Stimulated activated CD8-positive, alpha-beta memory T cell treated with anti-CD3 and anti-CD28 coated beads, Interleukin-4, amount 100 ng/mL, for 1 hour (primary cell): ENCODE measurements at places on chromosomes 2 and 18.

- no peak for DNase-seq
Measured at GRCh38 chr2:10400978-10401951, 46.9 kb downstream of the ODC1 start.

GRCh38 chr18:50560681-50561629, 1.1 kb downstream of the MAPK4 start:
- DNase-seq, result no peak

DNA sequence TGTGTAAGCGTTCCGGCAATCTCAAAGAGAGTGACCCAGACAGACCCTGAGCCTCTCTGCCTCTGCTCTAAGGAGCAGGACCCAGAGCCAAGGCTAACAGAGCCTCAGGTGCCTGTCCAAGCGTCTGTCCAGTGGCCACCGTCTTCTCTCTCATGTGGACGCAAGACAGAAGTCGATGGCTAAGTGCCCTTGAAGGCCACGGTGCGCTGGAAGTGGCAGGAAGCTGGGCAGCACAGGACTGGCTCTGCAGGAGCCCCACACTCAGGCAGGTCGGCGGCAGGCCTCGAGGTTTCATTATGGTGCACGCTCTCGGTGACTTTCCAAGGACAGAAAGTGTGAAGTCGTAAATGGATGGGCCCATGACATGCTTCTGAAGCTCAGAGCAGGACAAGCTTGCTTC, 49.1 kb downstream of the HDAC4 start:
- no peak for DNase-seq

DNA sequence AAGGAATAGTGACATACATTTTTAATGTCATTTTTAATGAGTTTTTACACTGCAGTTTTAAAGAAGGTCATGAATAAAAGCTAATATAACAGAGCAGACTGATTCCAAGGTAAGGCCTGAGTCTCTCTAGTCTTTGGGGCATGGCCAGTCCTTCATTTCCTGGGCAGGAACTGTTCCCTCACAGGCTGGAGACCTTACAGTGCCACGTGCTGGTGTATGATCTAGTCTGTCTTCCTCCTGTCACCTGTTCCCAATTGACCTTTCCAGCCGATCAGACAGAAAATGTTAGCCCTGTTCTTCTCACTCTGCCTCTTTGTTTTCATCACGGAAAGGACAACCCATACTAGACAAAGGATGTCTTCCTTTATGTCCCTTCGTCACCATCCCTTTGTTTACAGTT, 33.6 kb downstream of the ZCCHC2 start:
- no peak for DNase-seq

- DNase-seq, result no peak
Measured at GRCh38 chr18:30746224-30746623, 296.3 kb downstream of the DSC3 start.
